ENCODE measurements at places on chromosomes 4 and X.

DNA sequence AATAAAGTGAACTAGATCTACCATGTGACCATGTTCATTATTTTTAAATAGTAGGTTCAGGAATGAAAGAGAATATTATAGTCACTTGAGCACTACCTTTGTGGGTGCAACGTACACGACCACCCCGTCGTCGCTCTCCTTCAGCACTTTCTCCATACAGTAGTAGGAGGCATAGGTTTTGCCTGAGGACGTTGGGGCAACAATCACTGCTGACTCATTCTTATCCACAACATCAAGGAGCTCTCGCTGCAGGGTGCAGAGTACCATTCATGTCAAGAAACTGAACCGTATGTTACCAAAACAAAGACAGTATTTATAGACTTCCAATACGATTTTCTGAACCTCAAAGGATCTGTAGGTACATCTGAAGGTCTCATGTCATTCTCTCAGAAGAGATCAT, 44.7 kb downstream of the DDX60 start:
- DNase-seq, result no peak

- no peak for DNase-seq
Observed at GRCh38 chr4:83248486-83248885, 36.1 kb downstream of the COQ2 start.

- peak; percentile 56 for DNase-seq
Observed at GRCh38 chr4:3288571-3289094, 4.2 kb upstream of the RGS12 start.

DNA sequence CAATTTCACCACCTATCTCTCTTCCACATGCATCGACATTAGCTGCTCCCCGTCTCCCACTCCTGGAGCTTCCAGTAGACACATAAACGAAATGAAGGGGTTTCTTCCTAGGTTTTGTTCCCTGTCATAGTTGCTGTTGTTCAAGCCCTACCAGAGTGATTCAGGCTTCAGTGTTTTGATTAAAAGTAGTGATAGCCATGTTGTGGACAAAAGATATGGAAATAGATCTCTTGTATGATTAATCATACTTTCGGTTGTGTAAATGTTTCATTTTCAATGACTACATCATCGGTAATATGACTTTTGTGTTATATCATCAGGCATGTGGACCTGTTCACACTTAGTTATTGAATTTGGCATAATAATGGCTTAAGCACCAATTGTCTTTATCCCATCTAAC, 96.5 kb upstream of the KLF3 start:
- no peak for DNase-seq

GRCh38 chrX:11970578-11971359, 167.5 kb upstream of the FRMPD4 start:
- no peak for DNase-seq

DNA sequence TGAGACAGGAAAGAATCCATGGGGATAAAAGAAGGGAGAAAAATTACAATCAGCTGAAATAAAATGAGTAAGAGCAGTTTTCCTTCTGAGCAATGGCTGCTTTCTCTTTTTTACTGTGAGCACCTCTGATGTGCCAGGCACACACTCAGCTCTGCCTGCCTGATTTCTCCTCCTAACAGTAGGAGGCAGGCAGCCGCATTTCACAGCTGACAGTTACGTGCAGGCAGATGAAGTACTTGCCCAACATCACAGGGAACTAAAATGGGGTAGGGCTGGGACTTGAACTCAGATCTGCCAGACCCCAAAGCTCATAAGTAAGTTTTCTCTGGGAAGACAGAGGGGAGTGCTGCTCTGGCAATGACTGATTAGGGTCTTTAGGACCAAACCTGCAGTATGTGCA, 54.6 kb downstream of the C4orf50 start:
- no peak for DNase-seq

GRCh38 chrX:40003071-40003427, 94.7 kb downstream of the BCOR start:
- no peak for DNase-seq

GRCh38 chr4:3160438-3160837, 86.0 kb downstream of the HTT start:
- no peak for DNase-seq

DNA sequence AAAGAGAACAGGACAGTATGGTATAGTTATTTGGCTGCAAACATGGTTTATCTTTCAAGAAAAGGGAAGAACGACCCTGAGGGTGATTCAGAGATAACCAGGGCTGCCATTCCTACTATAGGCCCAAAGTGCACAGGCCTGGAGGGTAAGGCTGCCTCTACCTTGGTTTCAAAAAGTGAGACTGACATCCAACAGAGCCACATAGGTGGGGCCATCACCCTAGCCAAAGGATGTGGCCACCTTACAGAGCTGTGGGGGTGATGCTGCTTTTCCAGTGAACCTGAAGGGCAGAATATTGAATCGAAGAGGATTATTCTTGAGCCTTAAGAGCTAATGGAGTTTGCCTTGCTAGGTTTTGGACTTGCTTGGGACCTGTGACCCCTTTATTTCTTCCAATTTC, 15.7 kb downstream of the SH2D1A start:
- no peak for DNase-seq

DNA sequence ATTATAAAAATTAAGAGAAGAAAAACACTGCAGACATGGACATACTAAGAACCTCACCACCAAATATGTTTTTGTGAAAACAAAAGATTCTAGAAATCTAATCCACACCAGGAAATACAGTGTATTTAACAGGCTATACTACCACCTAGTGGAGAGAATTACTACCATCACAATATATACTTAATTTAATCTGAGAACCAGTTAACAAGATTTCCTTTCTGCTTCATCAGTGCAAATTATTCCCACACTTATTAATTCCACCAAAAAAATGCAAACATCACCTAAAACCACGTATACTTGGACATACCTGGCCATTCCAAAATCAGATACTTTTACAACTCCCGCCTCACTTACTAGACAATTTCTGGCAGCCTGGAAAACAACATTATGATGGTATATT, 7.0 kb upstream of the TXK start:
- no peak for DNase-seq

GRCh38 chr4:156654410-156654809, 317.2 kb downstream of the PDGFC start:
- no peak for DNase-seq

DNA sequence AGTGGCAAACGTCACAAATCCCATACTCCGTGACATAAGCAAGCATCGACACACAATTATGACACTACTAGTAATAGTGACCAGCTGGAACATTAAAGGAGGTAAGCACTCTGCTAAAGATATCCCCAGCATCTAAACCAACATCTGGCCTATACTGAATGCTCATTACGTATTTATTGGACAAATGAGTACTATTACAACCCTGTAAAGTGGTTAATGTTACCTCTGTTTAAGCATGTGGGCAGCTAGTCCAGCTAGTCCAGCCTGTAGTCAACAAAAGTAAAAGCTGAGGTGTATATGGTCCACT, 419 bp upstream of the RPGR start:
- no peak for DNase-seq

DNA sequence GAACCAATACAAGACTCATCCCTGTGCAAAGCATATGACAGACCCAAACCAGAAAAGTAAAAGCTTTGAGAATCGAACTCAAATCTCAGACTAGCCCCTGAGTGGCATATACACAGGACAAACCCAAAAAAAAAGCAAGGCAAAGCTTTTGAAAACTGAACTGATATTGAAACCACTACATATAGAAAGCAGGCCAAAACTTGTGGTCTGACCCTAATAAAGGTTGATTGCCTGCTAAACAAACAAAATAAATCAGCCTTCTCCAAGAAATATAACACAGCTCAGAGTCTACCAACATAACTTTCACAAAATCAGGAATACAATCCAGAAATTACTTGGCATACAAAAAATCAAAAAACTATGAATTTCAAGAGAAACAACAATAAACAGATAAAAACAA, 40.3 kb downstream of the LRBA start:
- no peak for DNase-seq

DNA sequence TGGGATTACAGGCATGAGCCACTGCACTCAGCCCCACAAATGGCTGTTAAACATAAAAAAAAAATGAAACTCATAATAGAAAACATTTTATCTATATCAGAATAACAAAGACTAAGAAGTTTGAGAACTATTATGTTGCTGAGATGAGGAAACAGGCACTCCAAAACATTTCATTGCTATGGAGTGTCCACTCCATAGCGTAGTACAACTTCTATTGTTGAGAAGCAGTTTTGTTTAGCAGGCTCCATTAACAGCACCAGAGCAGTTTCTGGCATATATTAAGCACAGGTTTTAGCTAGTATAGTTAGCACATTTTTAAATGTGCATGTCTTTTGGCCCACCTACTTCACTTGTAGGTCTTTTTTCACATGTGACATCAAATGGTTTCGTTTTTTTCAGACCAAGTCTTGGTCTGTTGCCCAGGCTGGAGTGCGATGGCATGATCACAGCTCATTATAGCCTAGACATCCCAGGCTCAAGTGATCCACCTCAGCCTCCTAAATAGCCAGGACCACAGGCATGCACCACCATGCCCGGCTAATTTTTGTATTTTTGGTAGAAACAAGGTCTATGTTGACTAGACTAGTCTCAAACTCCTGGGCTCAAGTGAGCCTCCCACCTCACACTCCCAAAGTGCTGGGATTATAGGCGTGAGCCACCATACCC, 5.8 kb downstream of the HMGB2 start:
- no peak for DNase-seq

DNA sequence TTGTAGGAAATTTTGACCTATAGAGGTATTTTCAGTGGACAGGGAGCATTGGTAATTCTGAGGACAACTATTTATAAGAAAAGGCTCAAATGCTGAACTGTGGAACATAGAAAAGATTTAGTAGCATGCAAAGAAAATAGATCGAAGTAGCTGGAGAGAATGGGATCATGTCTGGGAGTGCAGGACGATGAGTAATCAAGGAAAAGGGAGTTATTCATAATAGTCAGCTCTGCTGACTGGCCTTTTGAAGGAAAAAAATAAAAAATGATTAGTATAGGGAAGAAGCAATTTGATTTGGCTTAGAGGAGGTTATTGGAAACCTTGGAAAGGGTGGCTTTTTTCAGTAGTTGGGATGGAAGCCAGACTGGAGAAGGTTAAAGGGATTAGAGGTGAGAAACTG, 22.9 kb upstream of the ANK2 start:
- no peak for DNase-seq

DNA sequence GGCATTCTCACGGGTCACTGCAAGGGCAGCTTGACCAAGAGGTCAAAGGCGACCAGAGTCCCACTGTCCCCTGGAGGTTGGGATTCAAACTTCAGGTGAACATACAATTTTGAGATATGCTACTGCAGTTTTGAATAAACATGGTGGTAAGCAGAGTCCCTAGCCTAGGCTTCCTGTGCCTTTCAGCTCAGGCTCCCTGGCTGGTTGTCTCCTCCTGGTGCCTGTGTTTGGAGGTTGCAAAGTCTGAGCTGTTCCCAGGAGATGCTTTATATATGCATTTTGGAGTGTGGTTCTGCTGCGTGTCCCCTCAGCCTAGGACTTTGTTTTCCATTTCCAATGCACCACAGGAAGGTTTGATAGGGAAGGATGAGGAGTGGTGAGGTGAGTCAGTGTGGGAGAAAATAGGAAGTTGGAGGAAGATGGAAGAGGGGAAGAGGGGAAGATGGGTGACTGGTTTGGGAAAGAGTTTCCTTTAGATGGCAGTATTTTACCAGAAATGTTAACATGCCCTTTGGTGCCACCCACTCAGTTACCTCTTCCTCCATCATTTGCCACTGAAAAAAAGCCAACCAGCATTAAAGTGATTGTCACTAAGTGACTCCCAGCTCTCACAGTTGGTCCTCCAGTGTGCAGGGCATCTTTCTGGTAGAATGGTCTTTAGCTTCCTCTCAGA, 211.7 kb upstream of the AGTR2 start:
- DNase-seq, result no peak

- no peak for DNase-seq
Observed at GRCh38 chrX:2696698-2697215, 5.7 kb downstream of the CD99 start.

GRCh38 chr4:109298279-109299010, 4.0 kb downstream of the COL25A1 start:
- no peak for DNase-seq

DNA sequence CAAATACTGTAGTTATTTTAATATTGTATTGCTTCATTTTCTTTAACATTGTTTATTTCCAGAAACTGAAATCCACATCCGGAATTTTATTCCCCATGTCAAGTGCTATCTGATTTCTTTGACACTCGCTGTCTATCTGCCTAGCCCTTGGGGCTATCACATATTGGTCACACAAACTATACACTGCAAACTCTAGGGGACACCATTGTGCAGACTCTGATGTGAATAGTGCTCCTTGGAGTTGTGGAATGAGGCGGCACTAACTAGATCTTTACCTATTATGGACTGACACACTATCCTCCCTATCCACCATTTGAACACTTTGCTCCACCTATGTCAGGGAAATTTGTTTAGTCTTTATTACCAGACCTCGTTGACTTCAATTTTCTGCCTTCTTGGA, 534.5 kb downstream of the GLUD2 start:
- no peak for DNase-seq

- DNase-seq, result no peak
Observed at GRCh38 chr4:151806511-151806927, 45.7 kb upstream of the GATB start.

DNA sequence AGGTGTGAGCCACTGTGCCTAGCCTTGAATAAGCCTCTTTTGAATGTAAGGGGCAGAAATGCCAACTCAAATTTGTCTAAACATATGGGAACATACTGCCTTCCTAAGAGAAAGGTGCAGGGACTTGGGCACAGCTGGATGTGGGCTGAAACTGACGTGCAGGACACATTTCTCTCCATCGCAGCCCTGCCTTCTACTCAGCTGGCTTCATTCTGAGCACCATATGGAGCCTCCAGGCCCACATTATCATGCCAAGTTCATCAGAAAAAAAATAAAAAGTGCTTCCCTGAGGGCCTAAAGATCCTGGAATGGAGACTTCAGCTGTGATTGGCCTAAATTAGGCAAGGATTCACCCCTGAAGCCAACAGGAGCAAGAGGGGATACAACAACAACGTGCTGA, 386.2 kb downstream of the RAB28 start:
- DNase-seq, result no peak

DNA sequence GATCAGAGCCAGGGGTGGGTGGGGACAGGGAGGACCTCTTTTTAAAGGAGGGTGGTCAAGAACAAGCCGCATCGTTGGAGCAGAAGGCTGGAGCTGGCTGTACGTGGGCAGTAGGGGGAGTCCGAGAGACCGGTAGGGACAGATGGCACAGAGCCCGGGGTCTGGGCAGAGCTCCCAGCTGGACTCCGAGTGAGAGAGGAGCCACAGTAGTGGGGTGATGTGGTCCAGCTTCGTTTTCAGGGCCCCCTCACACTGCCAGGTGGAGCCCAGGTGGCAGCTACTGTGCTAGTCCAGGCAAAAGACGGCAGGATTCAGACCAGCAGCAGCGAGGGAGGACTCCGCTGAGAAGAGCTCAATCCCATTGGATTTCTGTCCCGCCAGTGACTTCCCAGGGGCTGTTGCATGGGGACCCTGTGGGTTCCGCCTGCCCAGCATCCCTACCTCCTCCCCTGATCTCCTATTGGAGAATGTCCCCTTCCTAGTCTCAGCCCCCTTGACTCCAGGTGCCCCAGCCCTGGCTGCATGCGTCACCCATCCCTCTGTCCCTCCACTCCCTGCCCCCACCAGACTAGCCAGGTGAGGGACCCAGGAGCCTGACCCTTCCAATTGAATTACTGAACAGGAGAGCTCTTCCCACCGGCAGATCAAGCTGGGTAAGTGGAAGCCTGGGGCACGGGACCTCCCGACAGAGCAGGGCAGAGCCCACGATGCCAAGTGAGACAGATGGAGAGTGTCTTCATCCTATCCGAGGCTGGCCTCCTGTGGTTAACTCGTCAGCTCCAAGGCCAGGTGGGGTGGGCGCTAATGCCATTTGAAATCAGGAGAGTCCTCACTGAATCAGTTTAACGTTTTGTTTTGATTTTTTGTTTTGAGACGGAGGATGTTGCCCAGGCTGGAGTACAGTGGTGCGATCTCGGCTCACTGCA, 2.9 kb downstream of the ARHGAP4 start:
- peak; percentile 83 for DNase-seq
